NCI-H1436 treated with DMSO at 0.1 percent for 48 hours (cell line): ENCODE measurements at places on chromosomes 2 and 18.

DNA sequence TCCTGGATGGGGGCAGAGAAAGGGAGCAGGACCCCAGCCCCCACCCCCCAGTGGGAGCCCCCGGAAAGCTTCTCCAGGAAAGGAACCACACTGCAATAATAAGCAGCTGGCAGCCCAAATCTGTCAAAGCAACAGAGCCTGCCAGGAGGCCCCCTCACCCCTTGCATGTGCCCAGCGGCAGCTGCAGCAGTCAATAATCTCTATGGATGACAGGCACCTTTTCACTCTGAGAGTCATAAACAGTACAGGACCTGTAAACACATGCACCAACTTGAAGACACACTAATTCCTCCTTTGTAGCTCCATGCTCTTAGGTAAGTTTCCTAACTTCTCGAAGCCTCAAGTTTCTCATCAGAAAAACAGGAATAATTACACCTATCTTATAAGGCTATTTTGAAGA lies 26.2 kb upstream of the KDM3A start:
- DNase-seq: no peak

- no peak for DNase-seq
Observed at GRCh38 chr2:4551691-4552474, 848.5 kb downstream of the DCDC2C start.

GRCh38 chr2:143440411-143441012 lies 311.3 kb downstream of the ARHGAP15 start:
- DNase-seq: no peak

DNA sequence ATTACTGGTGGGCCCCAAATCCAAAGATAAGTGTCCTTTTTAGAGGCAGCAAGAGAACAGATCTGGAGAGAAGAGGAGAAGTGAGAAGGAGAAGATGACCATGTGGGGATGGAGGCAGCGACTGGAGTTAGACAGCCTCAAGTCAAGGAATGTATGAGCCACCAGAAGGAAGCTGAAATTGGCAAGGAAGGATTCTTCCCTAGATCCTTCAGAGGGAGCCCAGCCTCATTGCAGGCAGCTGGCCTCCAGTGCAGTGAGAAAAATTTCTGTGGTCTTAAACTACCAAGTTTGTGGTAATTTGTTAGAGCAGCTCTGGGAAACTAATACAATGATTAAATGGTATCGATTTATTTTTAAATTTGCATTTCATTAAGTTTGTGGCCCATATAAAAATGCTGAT lies 167.9 kb downstream of the NCKAP5 start:
- DNase-seq: no peak

DNA sequence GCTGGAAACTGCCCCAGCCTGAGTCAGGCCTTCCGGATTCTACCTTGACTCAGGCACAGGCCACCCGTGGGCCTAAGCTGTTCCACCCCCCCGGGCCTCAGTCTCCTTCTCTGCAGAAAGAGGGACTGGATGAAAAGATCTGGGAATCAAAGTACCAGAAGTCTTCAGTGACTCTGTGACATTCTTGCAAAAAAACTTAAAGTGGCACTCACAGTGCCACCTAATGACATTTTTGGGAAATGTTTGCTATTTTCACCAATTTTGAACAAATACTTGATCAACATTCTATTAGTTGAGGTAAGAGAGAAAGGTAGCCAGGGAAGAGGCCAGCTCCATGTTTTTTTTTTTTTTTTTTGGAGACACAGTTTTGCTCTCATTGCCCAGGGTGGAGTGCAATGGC lies 48.3 kb upstream of the ACAA2 start:
- DNase-seq: no peak

DNA sequence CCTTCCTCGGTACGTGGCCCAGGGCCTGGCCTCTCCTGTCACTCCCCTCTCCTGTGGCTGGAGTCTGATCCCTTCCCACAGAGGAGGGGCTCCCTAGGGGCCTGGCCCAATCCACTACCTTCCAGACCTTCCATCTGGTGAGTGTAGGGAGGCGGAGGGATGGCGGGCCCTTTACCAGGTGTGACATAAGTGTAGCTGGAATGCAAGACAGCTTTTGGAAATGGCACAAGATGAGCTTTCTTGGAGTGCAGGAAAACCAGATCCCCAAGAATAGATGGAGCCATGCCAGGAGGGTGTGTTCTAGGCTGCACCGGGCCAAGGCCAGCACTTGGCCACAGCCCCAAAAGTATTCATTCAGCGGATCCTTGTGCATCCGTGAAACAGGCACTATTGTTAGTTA lies 30.1 kb downstream of the IGFBP5 start:
- no peak for DNase-seq

- DNase-seq: no peak
Observed at GRCh38 chr18:60421356-60422118, 49.0 kb upstream of the MC4R start.

GRCh38 chr2:38631976-38632375 lies 29.2 kb upstream of the HNRNPLL start:
- no peak for DNase-seq

- no peak for DNase-seq
Observed at GRCh38 chr2:202054679-202055078, 18.4 kb upstream of the KIAA2012 start.

DNA sequence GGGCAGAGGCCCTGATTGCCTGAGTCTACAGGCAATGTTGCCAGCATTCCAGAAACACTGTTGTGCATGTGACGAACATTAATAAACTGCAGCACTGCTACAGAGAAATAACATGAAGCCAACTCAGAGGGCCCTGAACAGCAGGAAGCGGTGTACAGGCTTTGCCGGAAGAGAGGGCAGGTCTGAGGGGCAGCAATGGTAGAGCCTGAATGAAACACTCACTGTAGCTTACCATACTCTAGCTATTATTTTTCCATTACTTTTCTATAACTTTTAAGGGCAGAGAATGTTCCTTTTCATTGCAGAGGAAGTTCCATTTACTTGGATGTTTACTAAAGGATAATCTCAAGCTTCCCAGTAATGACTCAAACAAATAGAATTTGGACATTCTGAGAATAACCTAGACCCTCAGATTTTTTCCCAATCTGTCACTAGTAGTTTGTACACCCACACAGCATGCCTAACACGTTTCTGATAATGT lies 150.4 kb downstream of the MTX2 start:
- no peak for DNase-seq
